Articular chondrocyte of knee joint (primary cell): ENCODE measurements at places on chromosomes 16 and 17. TPM values are rescaled to one million over a fixed set of nuclear protein-coding genes. Genes with fewer than 3 reads are reported as not detected.

Gene SYT17
- total RNA-seq = 0.11 and 0.13 TPM in 2 replicates

Gene YBX2
- total RNA-seq = 0.13 TPM in 1 of 2 replicates, not detected in the other

Gene MYH3
- 0.86 and 1.4 TPM in 2 replicates for total RNA-seq

Gene SLC16A6
- under 0.01 TPM in 1 of 2 replicates, not detected in the other for total RNA-seq
